ENCODE measurements at places on chromosomes 5 and 9.

GRCh38 chr5:90336752-90337151 lies 72.8 kb downstream of the CETN3 start:
- DNase-seq = no peak

DNA sequence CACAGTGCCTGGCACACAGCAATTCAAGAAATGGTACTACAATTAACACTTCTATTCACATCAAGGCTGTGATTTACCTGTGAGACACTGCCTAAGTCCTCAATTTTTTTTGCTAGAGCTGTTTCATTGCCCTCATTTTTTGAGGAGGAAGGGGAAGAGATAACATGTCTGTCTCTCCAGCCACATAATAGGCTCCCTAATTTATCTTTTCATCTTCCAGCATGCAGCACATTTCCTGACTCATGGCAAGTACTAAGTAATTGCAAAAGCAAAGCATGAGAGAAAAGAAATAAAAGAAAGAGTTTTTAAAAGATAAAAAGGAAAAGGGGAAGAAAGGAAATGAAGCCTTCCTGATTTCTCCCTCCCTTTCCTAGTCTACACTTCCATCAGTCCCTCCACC lies 26.9 kb upstream of the RNF38 start:
- DNase-seq = no peak

DNA sequence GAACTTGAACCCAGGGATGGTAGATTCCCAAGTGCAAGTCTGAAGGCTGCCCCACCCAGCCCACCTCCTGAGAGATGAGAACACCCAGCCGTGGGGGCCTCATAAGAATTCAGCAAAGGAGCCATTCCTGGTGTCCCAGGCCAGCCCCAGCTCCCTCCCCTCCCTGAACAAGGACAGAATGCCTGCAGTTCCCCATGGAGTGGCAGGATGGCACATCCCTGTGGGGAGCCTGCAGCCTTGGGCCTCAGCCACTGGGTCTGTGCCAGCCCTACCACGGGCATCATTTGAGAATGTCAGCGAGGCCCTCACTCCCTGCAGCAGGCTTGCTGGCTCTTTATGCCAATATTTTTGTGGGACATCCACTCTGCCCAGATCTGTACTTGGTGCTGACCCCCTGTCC lies 36.2 kb upstream of the RAPGEF1 start:
- DNase-seq = no peak

GRCh38 chr9:134537951-134538641 lies 103.5 kb upstream of the COL5A1 start:
- DNase-seq = peak; percentile 88

- no peak for DNase-seq
Observed at GRCh38 chr5:144598451-144599068, 427.9 kb downstream of the KCTD16 start.
